ENCODE measurements at places on chromosomes 7 and 10.

- DNase-seq = no peak
Observed at GRCh38 chr10:120825878-120826769, 25.0 kb upstream of the WDR11 start.

DNA sequence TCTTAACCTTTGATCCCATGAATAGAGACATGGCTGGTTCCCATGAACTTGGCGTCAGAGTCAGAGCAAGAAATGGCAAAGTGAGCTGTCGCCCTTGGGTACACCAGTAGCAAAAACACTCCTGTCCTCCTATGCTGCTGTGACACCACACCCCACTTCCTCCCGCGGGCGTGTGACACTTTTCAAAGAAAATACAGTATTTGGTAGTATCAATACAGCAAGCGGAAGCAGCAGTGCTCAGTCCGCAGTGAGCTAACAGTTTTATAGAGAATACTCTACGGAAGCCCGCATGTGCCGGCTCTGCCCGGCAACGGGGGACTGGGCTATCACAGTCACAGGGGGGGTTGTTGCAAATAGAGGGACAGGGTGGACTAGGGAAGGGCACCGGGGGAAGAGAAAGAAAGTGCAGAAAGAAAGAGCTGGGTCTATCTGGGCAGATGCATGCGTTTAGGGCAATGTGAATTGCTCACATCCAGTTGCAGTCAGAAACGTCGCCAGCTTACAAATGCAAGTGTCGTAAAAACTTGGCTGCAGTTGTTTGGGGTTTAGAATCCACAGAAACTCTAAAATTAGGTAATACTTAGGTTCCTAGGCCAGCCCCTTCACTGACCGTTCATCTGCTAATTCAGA, 49.8 kb downstream of the PRKCQ start:
- DNase-seq = no peak

DNA sequence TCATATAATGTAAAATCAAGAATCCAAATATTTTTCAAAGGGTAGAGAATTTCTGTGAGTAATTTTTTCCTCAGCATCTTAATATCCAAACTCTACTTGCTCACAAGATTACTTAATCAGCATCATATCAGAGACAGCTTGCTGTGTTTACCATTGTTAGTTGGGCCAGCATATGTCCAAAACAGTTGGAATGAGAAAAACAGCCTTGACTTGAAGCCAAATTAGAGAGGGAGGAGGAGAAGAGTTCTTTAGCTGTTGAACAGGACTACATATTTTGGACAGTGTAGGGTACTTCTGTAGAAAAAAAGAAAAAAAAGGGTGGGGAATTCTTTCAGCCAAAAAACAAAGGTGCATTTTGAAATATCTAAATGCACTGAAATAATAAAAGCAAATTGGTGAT, 69.8 kb downstream of the HDAC9 start:
- DNase-seq = no peak

GRCh38 chr10:107718864-107719263, 554.4 kb upstream of the SORCS1 start:
- DNase-seq = no peak

DNA sequence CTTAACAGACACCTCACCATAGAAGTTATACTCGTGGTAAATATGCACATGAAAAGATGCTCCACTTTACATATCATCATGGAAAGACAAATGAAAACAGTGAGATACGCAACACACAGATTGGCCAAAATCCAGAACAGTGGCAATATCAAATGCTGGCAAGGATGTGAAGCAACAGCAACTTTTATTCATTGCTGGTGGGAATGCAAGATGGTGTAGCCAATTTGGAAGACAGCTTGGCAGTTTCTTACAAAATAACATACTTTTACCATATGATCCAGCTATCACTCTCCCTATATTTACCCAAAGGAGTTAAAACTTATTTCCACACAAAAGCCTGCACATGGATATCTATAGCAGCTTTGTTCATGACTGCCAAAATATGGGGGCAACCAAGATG, 46.4 kb downstream of the SGCE start:
- no peak for DNase-seq

DNA sequence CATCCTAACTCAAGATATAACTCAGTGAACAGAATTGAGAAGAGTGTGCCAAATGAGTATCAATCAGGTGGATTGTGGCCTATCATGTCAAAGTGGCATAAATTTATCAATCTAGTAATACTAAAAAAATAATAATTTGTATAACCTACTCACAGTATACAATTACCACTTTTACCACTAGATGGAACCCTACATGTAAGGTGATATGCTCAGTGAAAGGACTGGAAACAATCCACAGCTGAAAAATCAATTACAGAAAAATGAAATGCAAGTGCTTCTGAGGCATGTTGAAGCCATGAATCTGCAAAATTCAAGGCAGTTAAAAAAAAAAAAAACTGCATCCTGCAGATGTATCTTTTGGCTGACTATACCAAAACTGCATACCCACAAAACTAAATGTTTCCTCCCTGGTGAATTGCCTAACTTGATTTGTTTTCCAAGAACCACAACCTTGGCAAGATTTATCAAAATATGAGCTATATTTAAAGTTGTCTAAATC, 13.9 kb downstream of the ARHGAP19 start:
- DNase-seq = peak; percentile 69

- no peak for DNase-seq
Observed at GRCh38 chr10:94496010-94496409, 49.6 kb upstream of the HELLS start.

- no peak for DNase-seq
Observed at GRCh38 chr7:131431289-131431688, 103.6 kb downstream of the MKLN1 start.

GRCh38 chr7:107641676-107642075, 19.0 kb upstream of the SLC26A4 start:
- DNase-seq = no peak

- no peak for DNase-seq
Observed at GRCh38 chr7:55019191-55019690, 424 bp downstream of the EGFR start.

- no peak for DNase-seq
Observed at GRCh38 chr10:128098631-128099030, 27.6 kb downstream of the MKI67 start.

DNA sequence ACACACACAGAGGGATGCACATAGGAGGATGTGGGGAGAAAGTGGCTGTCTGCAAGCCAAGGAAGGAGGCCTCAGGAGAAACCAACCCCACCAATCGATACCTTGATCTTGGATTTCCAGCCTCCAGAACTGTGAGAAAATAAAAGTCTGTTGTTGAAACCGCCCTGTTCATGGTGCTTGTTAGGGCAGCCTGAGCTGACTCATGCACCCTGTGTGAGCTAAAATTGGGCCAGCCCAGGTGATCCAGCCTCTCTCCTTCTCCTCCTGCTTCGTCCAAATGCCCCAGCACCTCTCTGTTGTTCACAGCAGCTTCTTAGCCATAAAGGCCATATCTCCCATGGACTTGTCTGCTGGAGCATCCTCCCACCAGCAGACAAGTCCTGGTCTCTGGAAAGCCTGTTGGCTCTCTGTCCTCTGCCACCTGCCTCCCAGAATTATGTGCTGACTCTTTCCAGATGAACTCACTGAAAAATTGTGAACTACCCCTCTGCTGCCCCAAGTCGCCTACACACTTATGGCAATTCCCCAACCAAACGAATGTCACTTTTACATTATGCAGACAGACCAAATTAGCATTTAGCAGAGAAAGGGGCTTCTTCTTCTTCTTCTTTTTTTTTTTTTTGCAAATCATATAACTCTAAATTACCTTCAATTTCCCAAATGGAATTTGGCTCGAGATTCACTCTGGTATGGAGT, 30.2 kb upstream of the CARD11 start:
- DNase-seq = no peak

DNA sequence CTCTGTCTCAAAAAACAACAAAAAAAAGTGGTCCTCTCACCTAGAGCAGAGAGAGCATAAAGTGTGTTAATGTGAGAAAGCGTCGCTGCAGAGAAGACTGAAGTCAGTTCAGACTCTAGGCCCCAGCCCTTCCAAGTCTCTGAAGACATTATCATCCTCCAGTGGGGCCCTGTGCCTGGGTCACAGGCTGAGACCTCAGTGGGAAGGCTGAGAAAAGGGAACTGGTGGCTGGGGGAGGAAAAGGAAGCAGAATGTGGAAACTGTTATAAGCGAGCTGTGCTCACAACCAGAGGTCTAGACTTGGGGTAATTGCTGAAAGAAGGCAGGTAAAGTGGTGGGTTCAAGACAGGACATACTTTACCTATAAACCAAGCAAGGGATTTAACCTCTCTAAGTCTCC, 4.9 kb upstream of the RRP12 start:
- no peak for DNase-seq

DNA sequence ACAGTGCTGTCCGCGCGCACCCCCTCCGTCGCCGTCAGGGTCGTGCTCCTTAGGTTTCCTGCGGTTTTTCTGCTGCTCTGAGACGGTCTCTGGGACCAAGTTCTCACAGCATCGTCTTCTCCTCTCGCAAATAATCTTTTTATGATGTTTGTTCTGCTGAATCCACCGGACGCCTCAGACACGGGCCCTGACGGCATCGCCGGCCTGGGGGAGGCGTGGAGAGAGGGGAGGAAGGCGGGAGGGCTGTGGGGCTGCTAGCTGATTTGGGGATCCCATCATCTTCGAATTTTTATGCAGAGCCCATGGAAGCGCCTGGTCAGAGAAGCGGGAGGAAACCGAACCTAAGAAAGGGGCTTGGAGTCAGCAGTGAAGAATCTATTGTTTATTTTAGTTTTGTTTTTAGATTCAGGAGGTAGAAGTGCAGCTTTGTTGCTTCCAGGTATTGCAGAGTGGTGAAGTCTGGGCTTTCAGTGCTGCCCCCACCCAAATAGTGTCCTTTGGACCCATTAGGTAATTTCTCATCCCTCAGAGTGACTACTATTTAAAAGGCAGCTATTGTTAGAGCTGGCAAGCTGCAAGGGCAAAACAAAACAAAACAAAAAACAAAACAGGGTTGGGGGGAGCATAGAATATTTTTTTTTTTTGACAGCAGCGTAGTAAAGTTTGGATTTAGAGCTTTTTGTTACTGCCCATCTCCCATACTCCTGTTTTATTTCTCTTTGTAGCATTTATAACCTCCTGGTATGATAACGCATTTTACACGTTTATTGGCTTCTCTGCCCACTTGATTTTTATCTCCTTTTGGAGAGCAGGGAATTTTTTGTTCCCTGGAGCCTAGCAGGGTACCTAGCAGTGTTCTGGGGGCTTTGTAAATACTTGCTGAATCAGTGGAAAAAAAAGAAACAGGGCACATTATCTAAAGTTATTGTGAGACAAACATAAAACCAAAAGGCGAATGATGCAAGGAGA, 92.6 kb downstream of the SPAG6 start:
- DNase-seq = no peak

DNA sequence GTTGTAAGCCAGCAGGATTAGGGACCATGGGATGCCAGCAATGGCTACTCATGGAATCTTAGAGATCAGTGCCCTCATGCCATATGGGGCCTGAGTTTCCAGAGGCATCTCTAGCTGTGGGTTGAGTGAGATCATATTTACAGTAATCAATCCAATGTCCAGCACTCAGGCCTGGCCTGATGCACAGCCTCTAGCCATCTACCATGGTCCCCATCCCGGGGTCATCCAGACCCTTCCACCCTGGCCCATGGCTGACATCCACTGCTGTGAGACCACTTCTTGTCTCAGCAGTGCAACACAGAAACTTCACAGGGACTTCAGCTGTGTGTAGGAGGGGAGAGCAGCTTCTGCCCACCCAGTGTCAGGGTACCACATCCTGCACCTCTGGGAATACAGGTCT, 6.5 kb upstream of the ADCY1 start:
- DNase-seq = no peak

GRCh38 chr10:26378861-26379294, 59.3 kb upstream of the APBB1IP start:
- DNase-seq = no peak

GRCh38 chr10:44520651-44521050, 135.8 kb upstream of the CXCL12 start:
- DNase-seq = no peak

- DNase-seq = no peak
Observed at GRCh38 chr7:45938626-45939302, 17.7 kb upstream of the IGFBP3 start.

- DNase-seq = no peak
Observed at GRCh38 chr7:69182596-69183467, 415.4 kb upstream of the AUTS2 start.

Measured in left renal cortex interstitium (tissue), 4 donors.